ENCODE measurements at places on chromosomes 4 and X.

DNA sequence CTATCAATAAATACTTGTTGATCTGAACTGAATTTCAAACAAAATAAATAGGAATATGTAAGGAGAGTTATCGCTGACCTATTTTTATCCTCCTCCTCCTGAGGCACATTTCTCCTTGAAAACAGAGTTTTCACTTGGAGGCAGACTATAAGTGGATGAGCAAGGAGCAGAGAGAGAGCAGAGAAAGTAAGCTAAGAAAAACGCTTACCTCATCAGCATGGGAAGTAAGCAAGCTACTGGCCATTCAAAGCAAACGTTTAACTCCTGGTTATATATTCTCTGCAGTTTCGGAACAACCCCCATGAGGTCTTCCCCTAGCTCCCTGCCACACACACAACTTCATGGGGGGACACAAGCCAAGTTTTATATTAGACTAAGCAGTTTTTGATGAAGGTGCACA is 13.2 kb downstream of the ZDHHC9 start:
- no peak for DNase-seq

- DNase-seq, result no peak
Observed at GRCh38 chrX:12894074-12895030, 12.1 kb upstream of the TLR8 start.

DNA sequence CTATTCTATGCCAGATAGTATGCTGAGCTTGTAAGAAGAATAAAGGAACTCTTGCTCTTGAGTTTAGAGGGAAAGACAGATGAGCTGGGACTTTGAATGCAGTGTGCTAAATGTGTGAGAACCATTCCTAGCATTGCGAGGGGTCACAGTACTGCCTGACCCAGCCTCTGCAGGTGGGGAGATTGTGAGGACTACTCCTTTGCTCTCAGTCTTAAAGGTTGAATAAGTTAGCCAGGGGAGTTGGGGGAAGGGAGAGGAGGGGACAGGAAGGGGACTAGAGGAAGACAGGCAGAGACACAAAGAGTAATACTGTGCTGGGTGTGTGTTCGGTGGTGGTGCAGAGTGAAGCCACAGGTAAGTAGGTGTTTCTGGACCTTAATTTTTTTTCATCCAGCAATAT is 41.7 kb downstream of the DCUN1D4 start:
- DNase-seq, result no peak

GRCh38 chr4:54238389-54238788 is 9.3 kb downstream of the PDGFRA start:
- no peak for DNase-seq

DNA sequence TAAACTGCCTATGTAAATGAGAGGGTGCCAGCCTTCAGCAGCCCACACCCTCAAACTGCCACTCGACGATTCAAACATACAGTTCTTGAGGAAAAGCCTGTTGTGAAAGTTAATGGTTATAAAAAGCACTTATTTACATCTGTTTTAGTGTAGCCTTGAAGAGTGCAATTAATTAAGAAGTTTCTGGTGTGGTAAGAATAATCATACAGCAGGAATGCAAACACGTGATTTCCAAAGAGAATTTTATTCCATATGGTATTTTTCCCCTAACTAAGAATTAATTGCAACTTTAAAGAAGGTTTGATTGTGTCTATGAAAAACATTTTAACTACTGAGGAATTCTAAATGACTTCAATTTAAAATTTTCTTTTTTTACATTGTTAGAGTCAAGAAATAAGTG is 176.3 kb upstream of the PITX2 start:
- no peak for DNase-seq

- no peak for DNase-seq
Observed at GRCh38 chr4:149183638-149184037, 632.0 kb downstream of the IQCM start.

- DNase-seq, result no peak
Observed at GRCh38 chr4:65789805-65790204, 119.5 kb upstream of the EPHA5 start.
